ENCODE measurements at places on chromosomes 16 and 17.

GRCh38 chr17:56440419-56440818, 153.1 kb upstream of the NOG start:
- DNase-seq, result no peak

- DNase-seq, result no peak
These were observed 18.3 kb downstream of the MYBBP1A start for GRCh38 chr17:4536742-4537411.

DNA sequence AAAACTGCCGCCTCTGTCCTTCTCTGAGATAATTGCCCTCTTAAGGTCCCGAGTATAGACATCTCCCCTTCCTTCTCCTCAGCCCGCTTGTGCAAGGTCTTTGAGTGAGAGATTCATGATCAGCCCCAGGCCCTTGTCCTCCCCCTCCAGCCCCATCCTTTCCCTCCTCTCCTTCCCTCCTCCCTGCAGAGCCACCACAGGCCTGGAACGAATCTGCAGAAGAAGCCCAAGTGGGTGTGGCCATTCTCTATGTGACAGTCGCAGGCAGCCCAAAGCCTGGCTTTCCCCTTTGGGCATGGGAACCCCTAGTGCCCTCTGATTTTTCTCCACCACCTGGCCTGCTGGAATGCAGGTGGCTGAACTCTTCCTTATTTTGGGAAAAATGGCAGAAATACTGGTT, 7.2 kb upstream of the NDRG4 start:
- no peak for DNase-seq

GRCh38 chr16:83351846-83352245, 455.9 kb upstream of the HSBP1 start:
- no peak for DNase-seq

GRCh38 chr17:35982409-35983191, 1.3 kb upstream of the CCL16 start:
- DNase-seq, result no peak

DNA sequence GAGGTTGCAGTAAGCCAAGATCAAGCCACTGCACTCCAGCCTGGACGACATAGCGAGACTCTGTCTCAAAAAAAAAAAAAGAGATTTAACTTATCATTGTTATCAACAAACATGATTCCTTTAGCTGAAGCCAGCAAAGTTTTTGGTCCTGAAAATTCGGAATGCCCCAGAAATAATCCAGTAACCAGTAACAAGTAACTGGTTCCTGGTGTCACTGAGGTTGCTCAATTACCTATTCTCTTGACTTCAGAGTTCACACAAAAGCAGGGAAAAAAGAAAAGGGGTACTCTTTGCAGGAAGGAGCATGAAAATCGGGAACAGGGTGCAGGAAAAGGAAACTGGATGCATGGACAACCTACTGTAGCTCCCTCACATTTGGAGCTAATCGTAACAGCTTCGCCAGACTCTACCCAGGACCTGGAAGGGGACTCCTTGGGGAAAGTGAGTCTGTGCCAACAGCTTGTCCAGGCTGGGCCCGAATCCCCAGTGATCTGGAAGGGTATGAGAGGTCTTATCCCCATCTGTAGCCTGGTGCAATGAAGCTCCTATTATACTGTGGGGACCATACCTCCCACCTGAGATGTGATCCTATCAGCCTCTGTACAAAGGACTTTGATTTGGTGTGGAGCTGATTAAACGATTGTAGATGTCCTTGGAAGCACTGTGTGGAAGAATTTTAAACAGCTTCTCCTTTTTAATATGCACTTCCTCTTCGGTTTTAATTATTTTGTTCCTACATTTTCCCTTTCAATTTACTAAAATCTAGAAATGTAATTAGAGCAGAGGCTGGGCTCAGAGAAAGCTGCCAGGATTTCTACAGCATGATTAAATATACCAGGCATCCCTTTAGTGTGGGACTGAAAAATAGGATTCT, 3.4 kb upstream of the SPOP start:
- DNase-seq, result no peak

DNA sequence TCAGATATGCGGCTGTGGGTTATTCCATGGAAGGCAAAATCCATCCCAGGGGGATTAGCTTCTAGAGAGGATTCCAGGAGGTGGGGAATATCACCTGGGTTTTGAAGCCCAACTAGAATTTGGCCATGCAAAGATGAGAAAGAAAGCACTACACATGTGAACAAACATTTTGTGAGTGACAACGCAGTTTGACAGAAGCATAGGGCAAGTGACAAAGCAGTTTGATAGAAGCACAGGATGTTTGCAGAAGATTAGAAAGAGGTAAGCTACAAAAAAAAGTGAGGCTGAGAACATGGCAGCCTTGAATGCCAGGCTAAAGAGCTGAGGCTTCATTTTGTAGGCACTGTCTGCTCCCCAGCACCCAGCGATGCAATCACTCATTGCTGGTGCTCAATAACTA, 12.3 kb upstream of the KRT38 start:
- no peak for DNase-seq

DNA sequence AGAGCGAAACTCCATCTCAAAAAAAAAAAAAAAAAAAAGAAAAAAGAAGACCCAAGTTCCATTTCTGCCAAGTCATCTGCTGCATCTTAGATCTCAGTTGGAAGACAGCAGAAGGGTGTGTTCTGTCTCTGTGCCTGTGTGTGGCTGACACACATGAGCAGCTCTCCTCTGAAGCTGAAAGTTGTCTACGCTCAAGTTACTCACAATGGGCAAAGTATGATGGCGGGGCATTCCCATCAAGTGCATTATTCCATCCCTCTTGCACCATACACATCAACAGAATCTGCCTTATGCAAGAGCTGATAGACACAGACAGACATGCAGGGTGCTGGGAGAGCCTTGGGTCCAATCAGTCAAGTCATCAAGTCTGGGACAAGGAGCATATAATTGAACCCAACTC, 402.2 kb downstream of the XYLT1 start:
- no peak for DNase-seq

- DNase-seq, result no peak
These were observed 250.3 kb downstream of the ZFHX3 start for GRCh38 chr16:72797621-72798020.

DNA sequence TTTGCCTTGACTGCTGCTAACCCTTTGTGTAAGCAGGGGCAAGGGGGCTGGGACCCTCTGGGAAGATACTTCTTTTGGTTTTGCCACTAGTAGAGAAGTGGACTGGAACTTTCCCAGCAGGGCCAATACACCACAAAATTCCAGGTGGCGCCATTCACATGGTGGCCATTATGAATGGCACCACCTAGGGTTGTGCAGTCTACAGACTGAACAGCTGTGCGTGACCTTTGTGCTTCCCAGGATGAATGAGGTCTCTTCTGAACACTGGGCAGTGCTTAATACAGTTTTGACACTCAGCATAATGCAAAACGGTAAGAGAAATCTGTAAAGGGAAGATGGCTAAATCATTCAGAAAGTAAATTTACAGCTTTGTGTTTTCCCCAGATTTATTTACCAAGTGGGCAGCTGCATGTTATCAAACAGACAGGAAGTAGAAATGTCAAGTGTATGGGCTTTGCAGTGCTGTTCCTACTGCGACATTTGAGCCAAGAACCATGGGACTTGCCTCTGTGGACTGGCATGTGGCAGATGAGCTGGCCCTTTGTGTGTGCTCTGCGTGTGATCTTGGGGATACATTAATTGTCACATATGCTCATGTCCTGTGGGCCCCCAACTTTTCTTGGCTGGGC, 9.2 kb downstream of the SYT17 start:
- no peak for DNase-seq

GRCh38 chr17:39143552-39144093, 7.8 kb downstream of the PLXDC1 start:
- no peak for DNase-seq

DNA sequence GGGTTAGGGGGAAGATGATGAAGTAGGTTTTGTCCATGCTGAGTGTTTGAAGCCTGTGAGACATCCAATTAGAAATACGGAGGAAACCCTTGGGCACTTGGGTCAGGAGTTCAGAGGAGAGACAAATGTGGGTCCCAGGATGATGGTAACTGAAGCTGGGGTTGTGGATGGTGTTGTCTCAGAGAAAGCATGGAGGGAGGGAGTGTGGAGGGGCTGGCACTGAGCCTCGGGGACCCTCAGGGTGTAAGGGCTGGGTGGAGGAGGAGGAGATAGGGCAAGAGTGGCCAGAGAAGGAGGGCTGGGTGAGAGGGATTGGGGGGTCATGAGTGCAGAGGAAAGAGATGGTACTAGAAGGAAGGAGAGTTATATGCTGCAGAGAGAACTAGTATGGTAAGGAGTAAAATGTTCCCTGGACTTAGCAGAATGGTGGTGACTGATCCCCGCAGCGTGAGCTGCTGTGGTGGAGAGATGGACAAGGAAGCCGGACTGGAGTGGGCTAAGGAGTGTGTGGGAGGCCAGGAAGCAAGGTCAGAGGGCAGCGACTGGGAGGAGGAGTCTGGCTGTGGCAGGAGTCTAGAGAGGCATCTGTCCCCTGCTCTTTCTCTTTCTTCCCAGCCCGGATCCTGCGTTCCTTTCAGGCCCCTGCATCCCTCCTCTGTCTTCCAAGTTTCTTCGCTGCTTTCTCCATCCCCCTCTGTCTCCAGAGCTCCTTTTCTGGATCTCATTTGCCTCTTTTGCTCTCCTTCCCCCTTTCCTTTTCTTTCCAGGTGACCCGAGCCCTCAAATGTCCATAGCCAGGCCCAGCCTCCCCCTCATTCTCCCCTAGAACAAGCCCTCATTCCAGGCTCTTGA, 3.9 kb upstream of the COL1A1 start:
- no peak for DNase-seq

- DNase-seq, result no peak
These were observed 6.2 kb downstream of the TUFM start for GRCh38 chr16:28839899-28840298.

GRCh38 chr16:55502801-55503366, 6.0 kb upstream of the LPCAT2 start:
- DNase-seq, result no peak
